ENCODE measurements at places on chromosomes 13 and 19. TPM values are rescaled to one million over a fixed set of nuclear protein-coding genes. Genes with fewer than 3 reads are reported as not detected.

GRCh38 chr19:51158474-51159129, 16.5 kb downstream of the SIGLEC7 start:
- no peaks in the 10 kb centered on the region for H3K4me1 ChIP-seq
- no peak overlapping the region for H3K27ac ChIP-seq
- no peaks in the 10 kb centered on the region for H3K27me3 ChIP-seq
- H3K4me3 ChIP-seq = no peak overlapping the region
- H3K36me3 ChIP-seq = no peaks in the 10 kb centered on the region

- no peak overlapping the region for H3K27ac ChIP-seq
- no peaks in the 10 kb centered on the region for H3K27me3 ChIP-seq
- no peak overlapping the region for H3K4me3 ChIP-seq
- DNase-seq = no peak
- no peaks in the 10 kb centered on the region for H3K36me3 ChIP-seq
These were observed 16.1 kb downstream of the ZNF446 start for GRCh38 chr19:58492265-58492664.

DNA sequence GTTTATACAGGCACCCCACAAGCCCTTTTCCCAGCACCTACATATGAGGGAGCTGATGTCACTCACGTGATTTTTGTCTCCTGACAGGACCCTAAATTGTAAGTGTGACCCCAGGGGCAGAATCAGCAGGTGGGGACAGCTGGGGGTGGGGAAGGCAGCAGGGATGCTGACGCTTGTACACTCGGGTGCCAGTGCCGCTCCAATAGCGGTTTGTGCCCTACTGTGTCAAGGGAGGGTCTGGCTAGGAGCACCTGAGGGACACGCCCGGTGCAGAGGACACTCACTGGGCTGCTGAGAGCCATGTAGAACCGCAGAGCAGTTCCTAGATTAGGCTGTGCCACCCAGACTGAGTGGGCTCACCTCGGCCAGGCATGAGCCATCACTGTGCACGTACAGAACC, 81.3 kb downstream of the SCGB2B2 start:
- no peaks in the 10 kb centered on the region for H3K27me3 ChIP-seq
- DNase-seq = no peak
- no peak overlapping the region for H3K4me3 ChIP-seq

- no peaks in the 10 kb centered on the region for H3K36me3 ChIP-seq
- H3K27ac ChIP-seq = no peak overlapping the region
- H3K4me1 ChIP-seq = no peaks in the 10 kb centered on the region
These were observed 123.4 kb upstream of the MCF2L start for GRCh38 chr13:112845511-112846144.

- H3K4me3 ChIP-seq = no peak overlapping the region
- no peaks in the 10 kb centered on the region for H3K36me3 ChIP-seq
- H3K27ac ChIP-seq = no peak overlapping the region
- no peaks in the 10 kb centered on the region for H3K4me1 ChIP-seq
- no peak for DNase-seq
These were observed 106.7 kb downstream of the KDM4B start for GRCh38 chr19:5075597-5075996.

DNA sequence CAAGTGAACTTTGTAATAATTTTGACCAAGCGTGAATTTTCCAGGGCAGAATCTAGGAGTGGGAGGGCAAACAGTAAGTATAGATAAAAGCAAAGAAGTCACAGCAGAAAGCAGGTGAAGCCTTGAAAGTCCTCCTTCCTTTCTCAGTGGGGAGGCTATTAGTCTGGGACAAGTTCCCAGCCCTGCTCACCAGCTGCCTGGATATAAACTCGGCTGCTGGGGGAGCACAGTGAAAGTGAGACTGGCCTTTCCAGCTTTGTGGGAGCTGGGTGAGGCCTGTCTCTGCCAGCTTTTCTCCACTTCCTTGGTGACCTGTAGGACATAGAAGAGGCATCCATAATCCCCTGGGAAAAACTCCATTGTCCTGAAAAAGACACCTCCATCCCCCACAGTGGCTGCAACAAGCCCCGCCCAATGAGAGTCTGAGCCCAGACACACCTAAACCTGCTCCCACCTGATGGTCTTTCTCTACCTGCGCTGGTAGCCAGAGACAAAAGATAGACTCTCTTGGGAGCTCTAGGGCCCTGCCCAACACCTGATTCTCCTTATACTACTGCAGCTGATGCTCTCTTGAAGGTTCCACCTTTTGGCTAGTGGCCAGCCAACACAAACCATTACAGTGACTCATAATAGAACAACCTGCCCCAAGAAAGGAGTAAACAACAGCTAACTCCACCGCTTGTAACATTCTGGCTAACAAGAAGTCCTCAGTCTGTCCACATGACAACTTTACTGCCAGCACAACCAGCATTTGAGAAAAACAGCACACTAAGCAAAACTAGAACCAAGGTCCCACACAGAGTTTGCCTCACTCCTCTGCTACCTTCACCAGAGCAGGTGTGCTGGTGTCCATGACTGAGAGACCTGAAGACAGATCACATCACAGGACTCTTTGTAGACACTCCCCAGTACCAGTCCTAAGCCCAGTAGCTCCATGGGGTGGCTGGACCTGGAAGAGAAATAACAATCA, 252.2 kb upstream of the SLITRK6 start:
- no peak overlapping the region for H3K4me3 ChIP-seq
- H3K4me1 ChIP-seq = no peaks in the 10 kb centered on the region
- DNase-seq = no peak
- no peaks in the 10 kb centered on the region for H3K36me3 ChIP-seq

GRCh38 chr13:40190641-40191100, 475.8 kb downstream of the FOXO1 start:
- DNase-seq = peak; percentile 89
- no peaks in the 10 kb centered on the region for H3K27me3 ChIP-seq
- H3K4me3 ChIP-seq = no peak overlapping the region
- H3K36me3 ChIP-seq = no peaks in the 10 kb centered on the region
- peaks cover 8% of the 10 kb centered on the region for H3K4me1 ChIP-seq

GRCh38 chr13:101530293-101530692, 77.8 kb downstream of the ITGBL1 start:
- no peak overlapping the region for H3K27ac ChIP-seq
- H3K4me1 ChIP-seq = no peaks in the 10 kb centered on the region
- no peak overlapping the region for H3K4me3 ChIP-seq

- H3K36me3 ChIP-seq = no peaks in the 10 kb centered on the region
- peak overlapping the region; percentile 90 for H3K4me3 ChIP-seq
- H3K4me1 ChIP-seq = peaks cover 6% of the 10 kb centered on the region
These were observed 1.2 kb downstream of the CNN2 start for GRCh38 chr19:1027650-1028061.

DNA sequence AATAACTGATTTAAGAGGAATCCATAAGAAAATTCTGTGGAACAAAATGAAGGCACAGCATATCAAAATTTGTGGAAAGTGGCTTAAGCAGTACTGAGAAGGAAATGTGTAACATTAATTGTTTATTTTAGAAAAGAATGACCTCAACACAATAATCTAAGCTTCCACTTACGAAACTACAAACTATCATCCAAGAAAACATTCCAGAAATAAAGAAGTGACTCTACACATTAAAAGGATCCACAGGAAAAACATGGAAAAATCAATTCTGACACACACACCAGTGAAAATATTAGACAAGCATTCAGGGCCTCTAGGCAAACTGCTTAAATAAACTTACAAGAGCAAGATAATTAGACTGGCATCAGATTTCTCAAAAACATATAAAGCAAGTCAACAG, 14.0 kb downstream of the EXOSC8 start:
- no peak for DNase-seq
- H3K27me3 ChIP-seq = no peaks in the 10 kb centered on the region
- no peak overlapping the region for H3K27ac ChIP-seq
- no peak overlapping the region for H3K4me3 ChIP-seq
- H3K36me3 ChIP-seq = no peaks in the 10 kb centered on the region
- no peaks in the 10 kb centered on the region for H3K4me1 ChIP-seq

GRCh38 chr19:23002690-23003422, at the start of gene ZNF728:
TSS of gene ZNF728 (minus strand) at chr19:23003176. CDS start at chr19:23003030, 146 bp downstream.
- no peaks in the 10 kb centered on the region for H3K27me3 ChIP-seq
- DNase-seq = peak; percentile 44
- H3K36me3 ChIP-seq = no peaks in the 10 kb centered on the region
- H3K27ac ChIP-seq = no peak within 1 kb of the TSS
- no peak within 1 kb of the TSS for H3K4me3 ChIP-seq

- H3K4me3 ChIP-seq = no peak overlapping the region
- peak overlapping the region; percentile 24 for H3K27ac ChIP-seq
- H3K4me1 ChIP-seq = no peaks in the 10 kb centered on the region
- no peak for DNase-seq
- H3K27me3 ChIP-seq = no peaks in the 10 kb centered on the region
These were observed 306.9 kb downstream of the KLF5 start for GRCh38 chr13:73365681-73366080.

GRCh38 chr13:100098445-100099116, 9.7 kb downstream of the PCCA start:
- no peak for DNase-seq
- H3K27me3 ChIP-seq = no peaks in the 10 kb centered on the region
- peaks cover 3% of the 10 kb centered on the region for H3K4me1 ChIP-seq
- H3K4me3 ChIP-seq = no peak overlapping the region
- H3K36me3 ChIP-seq = no peaks in the 10 kb centered on the region

DNA sequence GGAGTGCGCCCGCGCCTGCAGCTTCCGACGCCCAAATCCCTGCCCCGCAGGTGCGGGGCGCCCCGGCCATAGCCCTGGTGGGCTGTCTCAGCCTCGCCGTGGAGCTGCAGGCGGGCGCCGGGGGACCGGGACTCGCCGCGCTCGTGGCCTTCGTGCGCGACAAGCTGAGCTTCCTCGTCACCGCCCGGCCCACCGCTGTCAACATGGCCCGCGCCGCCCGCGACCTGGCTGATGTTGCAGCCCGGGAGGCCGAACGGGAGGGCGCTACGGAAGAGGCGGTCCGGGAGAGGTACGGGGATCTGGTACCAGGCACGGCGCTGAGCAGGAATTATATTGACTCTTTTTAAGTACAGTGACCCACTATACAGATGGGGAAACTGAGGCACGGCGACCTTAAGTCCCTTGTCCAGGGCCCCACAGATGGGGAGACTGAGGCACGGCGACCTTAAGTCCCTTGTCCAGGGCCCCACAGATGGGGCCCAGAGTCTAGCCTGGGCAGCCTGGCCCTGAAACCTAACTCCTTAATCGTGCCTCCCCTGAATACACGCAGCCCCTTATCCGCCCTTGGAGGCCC, 586 bp downstream of the MRI1 start:
- no peak for DNase-seq
- H3K27ac ChIP-seq = peak overlapping the region; percentile 57
- H3K4me1 ChIP-seq = no peaks in the 10 kb centered on the region
- H3K27me3 ChIP-seq = no peaks in the 10 kb centered on the region
- no peaks in the 10 kb centered on the region for H3K36me3 ChIP-seq

DNA sequence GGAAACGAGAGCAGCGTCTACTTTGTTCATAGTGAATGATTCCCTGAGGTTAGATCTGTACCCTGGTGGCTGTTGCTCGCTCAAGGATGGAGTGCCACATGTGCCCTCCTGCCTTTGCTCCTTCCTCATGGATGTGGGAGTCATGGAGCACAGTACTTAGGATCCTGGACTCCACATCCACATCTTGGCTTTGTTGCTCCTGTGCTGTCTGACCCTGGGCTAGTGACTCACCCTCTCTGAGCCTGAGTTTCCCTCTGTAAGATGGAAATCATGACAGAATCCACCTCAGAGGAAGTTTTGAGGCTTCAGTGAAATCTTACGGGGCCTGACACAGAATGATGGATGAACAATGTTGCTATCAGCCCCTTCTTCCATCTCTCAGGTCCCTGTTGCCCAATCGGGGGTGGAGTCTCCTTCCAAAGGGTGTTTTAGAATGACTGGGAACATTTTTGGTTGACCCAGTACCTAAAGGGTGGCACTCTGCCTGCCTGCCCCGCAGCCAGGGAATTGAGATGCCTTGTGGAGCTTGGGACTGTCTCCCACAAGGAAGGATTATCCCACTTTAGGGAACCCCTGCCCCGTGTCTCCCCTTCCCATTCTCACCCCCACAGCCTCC, 9.8 kb upstream of the TIMM50 start:
- no peaks in the 10 kb centered on the region for H3K4me1 ChIP-seq
- peaks cover 100% of the 10 kb centered on the region for H3K36me3 ChIP-seq
- DNase-seq = no peak
- no peak overlapping the region for H3K27ac ChIP-seq
- H3K4me3 ChIP-seq = no peak overlapping the region
- H3K27me3 ChIP-seq = no peaks in the 10 kb centered on the region

- no peaks in the 10 kb centered on the region for H3K27me3 ChIP-seq
- no peak for DNase-seq
- no peak overlapping the region for H3K4me3 ChIP-seq
- peaks cover 11% of the 10 kb centered on the region for H3K4me1 ChIP-seq
These were observed 173.2 kb downstream of the KDM4B start for GRCh38 chr19:5141850-5142724.

- no peaks in the 10 kb centered on the region for H3K4me1 ChIP-seq
- DNase-seq = no peak
- H3K27ac ChIP-seq = no peak overlapping the region
These were observed 134.7 kb upstream of the GPR12 start for GRCh38 chr13:26895081-26895807.

DNA sequence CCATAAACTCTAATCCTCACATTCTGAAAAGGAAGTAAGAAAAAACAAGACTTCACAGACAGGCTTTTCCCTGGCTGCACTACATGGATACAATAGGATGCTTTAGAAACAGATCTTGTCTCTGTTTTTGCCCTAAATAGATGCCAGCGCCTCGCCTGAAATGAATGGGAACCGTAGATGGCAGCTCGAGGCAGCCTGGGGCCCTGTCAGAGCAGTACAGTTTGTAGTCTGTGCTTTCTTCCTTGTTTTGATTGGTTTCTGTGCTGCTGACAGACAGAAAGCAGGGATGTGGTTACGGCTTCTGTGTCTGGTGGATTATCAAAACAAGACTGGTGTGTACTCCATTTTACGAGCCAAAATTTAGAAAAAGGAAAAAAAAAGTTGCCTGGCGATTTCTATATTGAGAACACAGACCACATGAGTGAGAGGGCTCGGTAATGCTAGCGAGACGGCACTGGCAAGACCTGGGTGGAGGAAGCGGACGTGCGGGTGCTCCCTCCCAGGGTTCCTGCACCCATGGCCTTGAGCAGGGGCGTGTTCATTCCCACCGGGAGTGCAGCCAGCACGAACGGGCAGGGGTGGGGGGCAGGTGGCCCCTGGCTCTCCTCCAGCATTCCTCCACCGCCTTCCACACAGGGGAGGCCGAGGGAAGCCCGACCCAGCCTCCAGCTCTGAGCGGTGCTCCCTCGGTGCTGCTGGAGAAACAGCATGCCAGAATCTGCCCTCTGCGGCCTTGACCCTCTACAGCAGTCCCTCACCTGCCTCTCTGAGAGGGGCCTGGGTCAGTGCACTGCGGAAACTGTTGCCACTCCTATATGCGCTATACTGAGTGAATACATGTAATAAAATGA, 37.6 kb upstream of the C1QTNF9 start:
- no peaks in the 10 kb centered on the region for H3K27me3 ChIP-seq
- H3K36me3 ChIP-seq = no peaks in the 10 kb centered on the region
- peak overlapping the region; percentile 33 for H3K4me3 ChIP-seq

DNA sequence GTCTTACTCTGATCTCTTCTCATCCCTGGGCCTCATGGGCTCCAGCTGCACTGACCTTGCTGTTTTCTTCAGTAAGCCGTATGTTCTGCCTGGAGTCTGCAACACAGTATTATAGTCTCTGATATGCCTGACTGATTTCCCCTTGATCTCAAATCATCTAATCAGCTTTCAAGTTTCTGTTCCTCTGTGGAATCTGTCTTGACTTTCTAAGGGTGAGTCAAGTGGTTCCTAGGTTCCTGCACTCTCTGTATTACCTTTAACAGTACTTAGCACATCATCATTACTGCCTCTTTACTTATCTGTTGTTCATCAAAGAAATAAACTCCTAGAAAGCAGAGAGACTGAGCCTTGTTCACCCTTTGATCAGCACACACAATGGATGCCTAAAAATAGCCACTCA, 350.7 kb downstream of the LMO7 start:
- no peaks in the 10 kb centered on the region for H3K4me1 ChIP-seq
- H3K27ac ChIP-seq = no peak overlapping the region
- H3K36me3 ChIP-seq = no peaks in the 10 kb centered on the region
- no peak overlapping the region for H3K4me3 ChIP-seq
- no peak for DNase-seq

The AMER2 gene
- not detected for total RNA-seq

The BABAM1 gene
- 54.3 TPM for total RNA-seq

The IGSF23 gene
- not detected for total RNA-seq

The SLC25A41 gene
- total RNA-seq = not detected
